ENCODE measurements at places on chromosomes 1 and 21.

DNA sequence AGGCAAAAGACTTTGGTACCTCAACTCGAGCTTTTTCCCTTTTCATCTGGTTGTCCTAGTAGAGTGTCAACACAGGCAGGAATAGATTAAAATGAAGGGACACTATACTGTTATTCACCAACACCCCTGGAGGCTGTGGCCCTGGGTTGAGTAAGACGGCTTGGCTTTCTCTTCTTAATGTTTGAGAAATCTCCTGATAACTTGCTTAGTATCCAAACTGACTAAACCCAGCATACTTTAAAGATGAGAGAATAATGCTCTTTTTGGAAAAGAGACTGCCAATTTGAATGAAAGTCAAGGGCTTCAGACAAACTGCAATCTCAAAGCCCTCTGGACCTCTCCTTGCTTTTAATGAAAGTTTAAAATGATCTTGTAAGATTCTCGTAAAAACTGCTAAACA is 2.6 kb upstream of the SLC30A1 start:
- DNase-seq = no peak

GRCh38 chr1:41800311-41800829 is 118.4 kb downstream of the HIVEP3 start:
- no peak for DNase-seq

DNA sequence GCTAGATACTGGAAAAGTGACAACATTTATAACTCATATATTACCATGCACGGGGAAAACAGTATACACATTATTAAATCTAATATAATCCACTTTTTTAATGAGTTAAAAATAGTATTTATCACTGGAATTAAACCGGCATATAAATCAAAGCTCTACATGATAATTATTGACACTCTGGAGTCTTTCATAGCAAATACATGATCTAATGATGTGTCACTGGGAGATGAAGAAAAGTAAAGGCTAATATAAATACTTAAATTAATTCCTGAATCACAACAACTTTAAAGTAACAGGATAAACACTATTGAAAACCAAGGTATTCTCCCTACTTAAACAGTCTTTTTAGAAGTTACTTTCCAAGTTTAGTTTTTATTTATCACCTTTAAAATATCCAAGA is 52.4 kb upstream of the ASPM start:
- DNase-seq = no peak

GRCh38 chr1:9271283-9271682 is 21.4 kb upstream of the SPSB1 start:
- DNase-seq = no peak

DNA sequence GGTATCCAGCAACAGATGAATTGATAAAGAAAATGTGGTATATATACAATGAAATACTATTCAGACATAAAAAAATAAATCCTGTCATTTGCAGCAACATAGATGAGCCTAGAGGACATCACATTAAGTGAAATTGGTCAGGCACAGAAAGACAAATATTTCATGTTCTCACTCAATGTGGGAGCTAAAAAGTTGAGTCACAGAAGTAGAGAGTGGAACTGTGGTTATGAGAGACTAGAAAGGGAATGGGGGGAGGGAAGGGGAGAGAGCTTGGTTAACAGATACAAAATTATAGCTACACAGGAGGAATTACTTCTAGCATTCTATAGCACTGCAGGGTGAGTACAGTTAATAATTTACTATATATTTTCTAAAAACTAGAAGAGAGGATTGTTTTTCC is 37.1 kb upstream of the SERPINC1 start:
- DNase-seq = no peak

DNA sequence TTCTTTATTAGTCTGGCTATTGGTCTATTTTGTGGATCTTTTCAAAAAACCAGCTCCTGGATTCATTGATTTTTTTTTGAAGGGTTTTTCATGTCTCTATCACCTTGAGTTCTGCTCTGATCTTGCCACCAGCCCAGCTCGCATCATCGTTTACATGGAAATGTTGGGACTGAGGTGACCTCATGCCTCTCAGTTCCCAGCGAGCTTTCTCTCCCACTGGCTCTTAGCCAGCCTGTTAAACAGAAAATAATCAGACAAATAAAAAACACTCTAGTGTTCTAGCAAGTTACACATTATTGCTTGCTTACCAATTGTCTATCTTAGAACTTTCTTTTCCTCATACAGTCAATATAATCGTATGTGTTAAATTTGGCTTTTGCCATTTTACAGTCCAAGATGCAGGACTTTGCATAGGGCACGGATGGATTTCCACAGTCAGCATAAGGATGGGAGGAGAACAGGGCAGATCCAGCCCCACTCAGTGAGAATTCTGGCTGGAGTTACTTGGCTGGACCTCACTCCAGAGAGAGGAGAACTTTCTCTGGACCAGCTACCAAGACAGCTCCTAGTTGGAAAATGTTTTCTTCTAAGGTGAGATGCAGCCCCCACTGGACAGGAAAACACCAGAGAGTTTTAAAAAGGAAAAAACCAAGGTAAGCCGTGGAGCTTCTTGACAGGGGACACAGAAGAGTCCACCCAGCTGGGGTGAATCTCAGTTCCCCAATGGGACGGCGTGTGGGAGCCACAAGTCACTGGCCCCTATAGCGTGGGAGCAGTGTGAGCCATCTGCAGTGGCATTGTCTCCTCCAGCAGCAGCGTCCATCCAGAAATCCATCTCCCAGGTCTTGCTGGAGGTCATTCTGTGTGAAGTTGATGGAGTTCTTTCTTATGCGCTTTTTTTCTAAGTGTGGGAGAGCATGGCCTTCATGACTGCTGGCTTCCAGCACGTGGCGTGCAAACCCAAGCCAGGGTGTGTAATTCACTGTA is 17.6 kb downstream of the PGBD2 start:
- DNase-seq = no peak

DNA sequence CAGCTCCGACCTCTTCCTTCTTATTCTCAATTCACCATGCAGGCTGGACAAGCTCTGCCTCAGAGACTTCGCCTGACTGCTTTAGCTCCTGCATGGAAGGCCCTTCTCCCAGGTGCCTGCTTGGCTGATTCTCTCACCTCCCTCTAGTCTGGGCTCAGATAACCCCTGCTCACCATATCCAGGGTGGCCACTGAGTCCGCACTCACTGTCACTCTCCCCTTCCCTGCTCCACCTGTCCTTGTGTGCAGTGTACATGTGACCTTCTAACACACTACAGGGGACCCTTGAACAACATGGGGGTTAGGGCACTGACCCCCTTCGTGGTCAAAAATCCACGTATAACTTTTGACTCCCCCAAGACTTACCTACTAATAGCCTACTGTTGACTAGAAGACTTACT is 14.4 kb upstream of the GALNT2 start:
- DNase-seq = no peak

DNA sequence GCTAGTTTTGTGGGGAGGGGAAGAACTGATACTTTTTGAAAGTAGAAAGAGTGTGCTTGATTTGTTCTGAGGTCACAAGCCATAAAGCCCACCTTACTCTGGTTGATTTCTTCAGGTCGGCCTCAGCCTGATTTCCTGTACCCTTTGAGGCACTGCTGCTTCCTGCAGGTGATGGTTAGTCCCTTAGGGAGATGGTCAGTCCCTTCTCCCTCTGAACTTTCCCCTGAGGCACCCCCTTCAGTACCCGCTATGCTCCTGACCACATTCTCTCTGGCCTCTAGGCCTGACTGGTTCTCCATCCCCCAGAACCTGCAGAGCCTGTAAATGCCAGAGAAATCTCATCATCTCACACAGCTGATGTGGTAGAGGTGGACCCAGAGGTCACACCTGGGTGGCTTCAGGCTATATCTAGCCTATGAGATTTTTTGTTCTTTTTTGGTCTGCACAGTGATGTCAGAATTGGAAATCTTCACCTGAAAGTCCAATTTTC is 15.0 kb upstream of the ID3 start:
- DNase-seq = no peak

- DNase-seq = no peak
These were observed 65.3 kb upstream of the TENT5C start for GRCh38 chr1:117540532-117540931.

DNA sequence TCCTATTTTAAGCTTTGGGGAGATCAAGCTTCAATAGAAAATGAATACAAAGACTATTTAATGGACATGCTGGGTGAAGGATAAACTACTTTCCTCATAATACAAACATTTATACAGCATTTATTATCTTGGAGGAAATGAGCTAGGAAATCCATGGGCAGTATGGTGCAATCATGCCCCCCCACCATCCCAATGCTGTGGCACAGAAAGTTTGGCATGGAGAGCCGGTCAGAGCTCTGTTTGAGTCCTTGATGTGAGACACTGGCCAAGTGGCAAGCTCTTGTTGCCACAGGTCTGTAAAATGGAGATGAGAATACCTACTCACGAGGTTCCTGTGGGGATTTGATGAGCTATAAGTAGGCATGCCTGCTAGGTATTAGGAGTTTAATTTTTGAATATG is 120.6 kb downstream of the MAB21L3 start:
- no peak for DNase-seq

GRCh38 chr1:182087304-182087703 is 25.8 kb upstream of the ZNF648 start:
- DNase-seq = no peak

DNA sequence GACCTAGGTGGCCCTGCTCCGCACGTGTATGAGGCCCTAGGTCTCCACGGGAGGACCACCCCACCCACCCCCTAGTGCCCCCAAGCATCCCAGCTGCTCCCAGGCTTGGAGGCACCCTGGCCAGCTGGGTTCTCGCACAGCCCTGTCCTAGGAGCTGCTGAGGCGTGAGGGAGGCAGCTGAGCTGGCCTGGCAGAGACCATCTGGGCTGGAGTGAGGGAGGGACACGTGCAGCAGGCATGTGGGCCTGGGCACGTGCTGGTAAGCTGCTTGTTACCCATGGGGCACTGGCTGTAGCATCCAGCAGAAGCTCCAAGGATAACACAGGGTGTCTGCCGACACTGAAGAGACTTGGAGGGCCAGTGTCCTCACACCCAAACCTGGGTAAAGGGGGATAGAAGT is 10.1 kb downstream of the SLC6A9 start:
- DNase-seq = no peak

DNA sequence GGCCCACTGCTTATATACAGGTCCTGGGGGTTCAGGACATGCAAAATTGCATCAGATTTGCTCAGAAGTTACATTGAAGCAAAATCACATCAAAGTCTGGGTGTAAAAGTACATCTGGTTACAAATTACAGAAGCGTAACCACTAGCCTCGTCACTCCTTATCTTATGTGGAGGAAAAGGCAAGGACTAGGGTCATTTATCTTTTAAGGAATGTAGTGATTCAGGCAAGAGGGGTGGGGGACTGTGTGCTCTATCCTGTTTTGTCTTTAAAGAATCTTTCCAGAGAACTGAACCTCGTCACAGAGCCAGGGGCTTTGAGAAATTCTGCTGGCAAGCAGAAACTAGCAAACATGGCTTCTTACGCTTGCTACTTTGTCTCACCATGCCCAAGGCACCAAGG is 61.1 kb upstream of the RAB4A start:
- no peak for DNase-seq

DNA sequence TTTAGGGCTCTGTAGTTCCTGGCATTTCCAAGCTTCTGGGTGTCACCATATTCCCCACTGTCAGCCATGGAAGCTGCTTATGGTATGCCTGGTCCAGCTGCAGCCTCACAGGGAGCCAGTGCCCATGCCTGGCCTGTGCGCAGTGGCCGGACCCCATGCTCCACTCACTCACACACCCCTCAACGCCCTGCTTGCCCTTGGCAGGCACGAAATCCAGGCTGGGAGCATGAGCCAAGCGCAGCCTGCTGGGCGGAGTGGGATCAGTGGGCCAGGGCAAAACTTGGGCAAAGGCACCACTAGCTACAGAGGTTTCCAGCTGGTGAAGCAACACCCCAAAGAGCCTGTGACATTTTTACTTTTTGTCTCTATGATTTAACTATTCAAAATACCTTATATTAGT is 520.4 kb downstream of the RWDD3 start:
- no peak for DNase-seq

DNA sequence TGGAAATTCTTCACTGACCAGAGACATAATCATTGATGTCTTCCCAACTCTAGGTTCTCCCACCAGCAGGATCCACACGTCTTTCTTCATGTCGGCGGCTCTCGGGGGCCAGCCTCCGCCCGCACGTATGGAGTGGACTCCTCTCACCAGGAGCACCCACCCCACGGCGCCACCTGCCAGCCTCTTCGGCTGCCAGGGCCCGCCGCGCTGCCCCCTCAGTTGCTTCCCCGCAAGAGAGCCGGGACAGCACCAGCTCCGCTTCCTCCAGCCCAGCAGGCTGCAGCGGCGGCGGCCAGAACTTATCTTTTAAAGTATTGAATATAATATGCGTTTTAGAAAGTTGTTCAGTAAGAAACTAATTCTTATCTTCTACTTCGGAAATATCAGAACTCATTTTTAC is 273.5 kb downstream of the LIPI start:
- DNase-seq = no peak

- DNase-seq = no peak
These were observed 4.6 kb upstream of the KRTAP10-4 start for GRCh38 chr21:44568667-44569556.

DNA sequence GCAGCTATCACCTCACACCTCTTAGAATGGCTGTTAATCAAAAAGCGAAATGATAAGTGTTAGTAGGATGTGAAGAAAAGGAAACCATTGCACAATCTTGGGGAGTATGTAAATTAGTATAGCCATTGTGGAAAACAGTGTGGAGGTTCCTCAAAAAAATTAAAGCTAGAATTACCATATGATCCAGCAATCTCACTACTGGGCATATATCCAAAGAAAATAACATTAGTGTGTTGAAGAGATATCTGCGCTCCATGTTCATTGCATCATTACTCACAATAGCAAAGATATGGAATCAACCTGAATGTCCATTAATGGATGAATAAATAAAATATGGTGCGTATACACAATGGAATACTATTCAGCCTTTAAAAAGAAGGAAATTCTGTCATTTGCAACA is 68.9 kb downstream of the SNRPE start:
- no peak for DNase-seq

DNA sequence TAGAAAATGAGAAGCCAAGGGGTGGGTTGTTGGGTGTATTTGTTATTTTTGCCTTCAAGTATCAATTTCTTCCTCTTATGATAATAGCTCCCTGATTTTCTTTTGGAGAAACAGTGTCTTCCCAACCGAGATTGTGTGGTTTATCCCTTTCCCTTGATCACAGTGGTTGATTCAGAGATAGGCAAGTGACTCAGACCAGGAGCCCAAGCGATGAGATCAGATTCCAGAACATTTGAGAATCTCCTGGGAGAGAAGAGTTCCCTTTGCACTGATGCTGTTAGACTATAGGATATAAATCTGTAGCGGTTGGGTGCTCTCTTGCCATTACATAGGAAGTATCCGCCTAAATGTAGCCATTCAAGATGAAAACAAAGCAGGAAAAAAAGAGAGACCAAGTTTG is 90.1 kb upstream of the WDR26 start:
- no peak for DNase-seq

- no peak for DNase-seq
These were observed 105.9 kb upstream of the SLC45A1 start for GRCh38 chr1:8211883-8212579.

DNA sequence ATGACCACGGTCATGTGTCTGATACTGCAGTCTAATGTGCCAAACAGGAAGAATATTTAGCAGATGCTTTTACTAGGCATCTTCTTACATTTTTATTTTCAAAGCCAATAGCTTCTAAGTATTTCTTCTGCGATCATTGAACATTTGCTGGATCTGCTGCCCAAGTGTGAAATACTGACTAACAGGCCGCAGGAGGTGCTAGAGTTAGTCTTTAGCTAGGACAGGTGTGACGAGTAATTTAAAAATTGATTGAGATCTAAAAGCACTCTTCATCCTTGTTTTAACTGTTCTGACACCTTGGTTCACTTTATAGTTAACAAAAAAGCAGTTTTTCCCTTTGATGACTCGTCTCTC is 748 bp upstream of the FAM78B start:
- no peak for DNase-seq

- no peak for DNase-seq
These were observed 3.7 kb downstream of the SLC19A1 start for GRCh38 chr21:45538381-45539045.

- no peak for DNase-seq
These were observed 12.7 kb downstream of the SLC25A33 start for GRCh38 chr1:9551984-9552383.

All from activated CD4-positive, alpha-beta T cell treated with anti-CD3 and anti-CD28 coated beads for 24 hours (primary cell).